ENCODE measurements at places on chromosomes 1 and 21. TPM values are rescaled to one million over a fixed set of nuclear protein-coding genes. Genes with fewer than 3 reads are reported as not detected.

- no peak for DNase-seq
Measured at GRCh38 chr1:209162651-209163050, 420.9 kb upstream of the CAMK1G start.

FAM72B gene
- 0.13 TPM for total RNA-seq

DNA sequence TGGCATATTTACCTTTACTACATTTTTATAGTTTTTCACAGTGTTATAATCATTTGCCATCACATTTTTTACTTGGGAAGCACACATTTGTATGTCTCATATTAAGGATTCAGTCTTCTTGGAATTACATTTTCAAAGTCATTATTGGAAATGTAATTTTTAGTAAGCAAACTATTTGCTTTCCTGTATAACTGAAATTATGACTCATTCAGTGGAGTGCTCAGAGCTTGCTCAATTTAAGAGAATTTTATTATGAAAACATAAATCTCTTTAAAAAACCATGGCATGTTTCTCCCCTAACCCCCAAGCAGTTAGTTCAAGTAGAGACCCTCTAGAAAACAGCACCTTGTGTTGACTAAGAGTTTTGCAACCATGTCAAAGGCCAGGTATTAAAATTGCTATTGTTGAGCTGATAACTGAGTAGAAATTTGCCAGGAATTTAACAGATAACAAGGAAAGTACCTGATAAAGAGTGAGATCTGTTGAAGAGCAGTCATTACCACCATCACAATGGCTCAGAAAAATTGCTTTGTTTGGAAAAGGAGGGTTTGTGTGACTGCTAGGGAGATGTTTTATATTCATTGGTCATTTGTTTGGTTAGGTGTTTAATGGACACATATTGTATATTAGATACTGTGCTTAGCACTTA lies 105.9 kb downstream of the KCNK2 start:
- no peak for DNase-seq

IVL gene
- not detected for total RNA-seq

GRCh38 chr1:226466296-226466695 lies 58.4 kb upstream of the PARP1 start:
- DNase-seq: no peak

- DNase-seq: no peak
Measured at GRCh38 chr1:196425513-196425912, 182.7 kb downstream of the KCNT2 start.

CYP2J2 gene
- total RNA-seq: 61.9 TPM
